ENCODE measurements at places on chromosomes 5 and 9.

DNA sequence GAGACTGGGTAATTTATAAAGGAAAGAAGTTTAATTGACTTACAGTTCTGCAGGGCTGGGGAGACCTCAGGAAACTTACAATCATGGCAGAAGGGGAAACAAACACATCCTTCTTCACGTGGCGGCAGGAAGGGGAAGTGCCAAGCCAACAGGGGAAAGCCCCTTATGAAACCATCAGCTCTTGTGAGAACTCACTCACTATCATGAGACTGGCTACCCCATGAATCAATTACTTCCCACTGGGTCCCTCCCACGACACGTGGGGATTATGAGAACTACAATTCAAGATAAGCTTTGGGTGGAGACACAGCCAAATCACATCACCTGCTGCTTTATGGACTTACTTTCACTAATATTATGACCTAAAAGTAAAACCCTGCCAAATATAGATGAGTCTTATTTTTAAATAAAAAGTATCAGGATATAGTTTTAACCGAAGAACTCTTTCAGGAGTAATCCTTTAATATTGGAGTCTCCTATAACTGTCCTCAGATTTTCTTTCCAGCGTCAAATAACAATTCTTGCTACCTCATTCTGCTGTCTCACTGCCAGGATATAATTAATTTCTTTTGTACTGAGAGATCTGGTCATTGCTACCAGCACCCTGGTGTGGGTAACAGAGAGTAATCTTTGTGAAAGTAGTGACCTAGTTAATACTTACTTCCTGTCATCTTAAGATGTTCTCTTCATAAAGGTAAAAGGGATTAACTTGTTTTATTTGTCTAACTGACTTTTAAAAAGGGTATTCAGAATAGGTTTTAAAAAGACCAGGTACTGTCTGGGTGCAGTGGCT is 68.6 kb downstream of the NLN start:
- DNase-seq = peak; percentile 31

DNA sequence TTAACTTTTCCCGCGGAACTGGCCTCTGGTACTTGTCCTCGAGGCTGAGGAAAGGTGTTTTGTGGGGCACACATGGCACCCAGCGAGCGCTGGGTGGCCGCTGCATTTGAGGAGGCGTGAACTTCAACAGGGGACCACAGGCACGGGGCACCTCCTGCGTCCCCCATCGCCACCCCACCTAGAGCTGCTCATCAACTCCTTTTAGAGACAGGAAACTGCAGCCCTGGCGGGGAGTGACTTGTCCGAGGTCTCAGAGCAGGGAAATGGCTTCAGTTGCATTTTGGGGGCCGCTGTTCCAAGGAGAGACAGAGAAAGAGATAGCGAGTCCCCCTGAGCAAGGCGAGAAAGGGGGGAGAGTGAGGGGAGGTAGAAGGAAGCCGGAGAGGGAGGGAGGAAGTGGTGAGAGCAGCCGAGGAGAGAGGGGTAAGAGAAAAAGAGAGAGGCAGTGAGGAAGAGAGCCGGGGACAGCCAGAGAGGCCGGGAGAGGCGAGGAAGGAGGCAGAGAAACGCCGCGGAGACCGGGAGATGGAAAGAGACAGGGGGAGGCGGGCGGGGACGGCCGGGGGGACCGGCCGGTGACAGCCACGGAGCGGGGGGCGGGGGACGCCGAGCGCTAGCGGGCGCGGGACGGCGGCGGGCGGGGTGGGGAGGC is 12.5 kb upstream of the LHX2 start:
- no peak for DNase-seq

DNA sequence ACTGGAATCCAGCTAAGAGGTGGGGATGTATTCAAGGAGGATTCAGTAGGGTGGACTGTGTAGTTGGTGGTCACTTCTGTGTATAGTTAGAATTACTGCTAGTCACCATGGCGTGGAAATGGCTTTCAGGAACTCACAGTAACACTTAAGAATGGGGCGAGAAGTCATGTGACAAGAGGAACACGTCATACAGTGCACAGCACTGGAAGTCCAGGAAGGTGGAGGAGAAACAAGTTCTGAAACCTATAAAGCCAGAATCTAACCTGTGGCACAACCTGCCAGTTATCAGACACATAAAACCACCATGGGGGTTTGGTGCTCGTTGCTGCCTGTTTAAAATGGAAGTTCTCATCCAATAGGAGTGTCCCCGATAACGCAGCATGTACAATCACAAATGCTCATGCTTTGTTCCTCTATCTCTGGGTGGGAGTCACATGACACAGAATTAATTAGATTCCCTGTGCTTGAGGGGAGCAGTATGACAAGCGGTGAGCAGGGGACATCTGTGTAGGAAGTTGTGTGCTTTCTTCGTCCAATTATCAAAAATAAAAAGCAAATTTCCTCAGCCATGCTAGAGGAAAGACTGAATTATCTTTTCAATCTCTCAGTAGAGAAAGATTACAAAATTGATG is 193.0 kb downstream of the SPOCK1 start:
- DNase-seq = no peak

DNA sequence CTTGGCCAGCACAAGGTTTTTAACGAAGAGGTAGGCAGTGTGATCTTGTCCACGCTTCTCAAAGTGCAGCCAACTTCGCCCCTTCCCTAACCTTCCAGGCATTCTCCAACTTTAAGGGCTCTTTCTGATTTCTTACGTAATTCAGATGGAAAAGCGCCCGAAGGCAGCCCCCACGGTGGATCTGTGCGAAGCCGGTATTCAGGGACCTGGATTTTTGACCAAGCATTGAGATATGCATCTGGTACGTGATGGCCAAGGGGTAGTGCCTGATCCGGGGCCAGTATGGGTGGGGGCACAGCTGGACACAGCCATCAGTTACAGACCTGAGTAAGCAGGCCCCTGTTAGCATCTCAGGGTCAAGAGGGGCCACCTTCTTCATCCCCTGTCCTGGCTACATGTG is 80.0 kb downstream of the AMBP start:
- DNase-seq = no peak

- DNase-seq = no peak
These were observed 39.9 kb downstream of the RHOBTB3 start for GRCh38 chr5:95770830-95771708.

GRCh38 chr5:145902421-145902820 is 29.6 kb upstream of the GRXCR2 start:
- DNase-seq = no peak

DNA sequence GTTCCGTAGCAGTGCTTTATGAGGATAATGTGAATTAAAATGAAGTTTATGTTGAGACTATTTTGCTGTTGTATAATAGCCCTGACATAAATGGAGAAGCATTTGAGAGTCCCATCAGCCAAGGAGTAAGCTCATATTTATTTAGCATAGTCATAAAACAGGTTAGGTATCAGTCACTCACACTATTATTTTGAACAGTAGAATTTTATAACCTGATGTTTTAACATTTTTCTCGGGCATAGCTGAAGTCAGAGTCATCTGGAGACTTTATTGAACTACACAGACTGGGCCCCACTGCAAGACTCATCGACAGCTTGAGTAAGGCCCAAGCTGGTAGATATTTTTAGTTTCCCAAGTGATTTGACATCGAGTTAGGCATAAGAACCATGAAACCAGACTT is 620.3 kb upstream of the WWC1 start:
- DNase-seq = no peak

GRCh38 chr9:86098824-86099700 is at the start of gene GOLM1:
Gene GOLM1 (minus strand): TSS chr9:86099558. CDS start chr9:86079320, 20,238 bp downstream.
- peak; percentile 82 for DNase-seq

- no peak for DNase-seq
These were observed 92.5 kb downstream of the RAB3C start for GRCh38 chr5:58675341-58675740.

DNA sequence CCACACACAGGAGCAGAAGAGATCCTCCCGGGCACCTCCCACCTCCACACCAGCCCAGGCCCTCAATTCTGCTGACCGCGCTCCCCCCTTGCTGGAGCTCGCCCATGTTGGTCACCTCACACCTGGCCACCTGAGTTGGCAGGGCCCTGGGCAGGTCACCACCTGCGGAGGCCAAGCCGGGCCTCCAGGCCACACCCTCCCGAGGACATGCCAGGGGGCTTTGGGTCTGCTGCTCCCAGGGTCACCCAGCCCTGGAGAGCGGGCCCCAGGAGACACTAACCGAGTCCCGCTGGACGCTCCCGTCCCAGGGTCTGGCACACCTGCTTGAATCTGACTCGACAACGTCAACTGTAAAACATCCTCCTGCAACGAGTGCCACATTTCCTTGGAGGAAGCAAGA is 2.1 kb downstream of the SOHLH1 start:
- no peak for DNase-seq

DNA sequence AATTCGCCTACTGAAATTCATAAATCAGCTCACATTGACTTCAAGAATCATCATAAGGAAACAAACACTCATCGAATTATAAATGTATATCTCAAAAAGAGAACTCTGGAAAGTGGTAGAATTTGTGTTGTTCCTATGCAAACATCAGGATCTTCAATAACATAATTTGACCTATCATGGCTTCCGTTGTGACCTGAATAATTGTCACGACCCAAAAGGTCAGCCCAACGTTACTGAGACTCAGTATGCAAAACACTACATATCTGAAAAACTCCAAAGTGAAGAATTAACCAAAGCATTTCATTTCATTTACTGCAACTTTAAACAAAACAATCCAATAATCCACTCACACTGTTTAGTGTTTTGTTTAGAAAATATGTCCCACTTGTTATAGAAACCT is 1.2 kb downstream of the RAPGEF6 start:
- no peak for DNase-seq

GRCh38 chr9:37953775-37954437 is 50.0 kb upstream of the SLC25A51 start:
- peak; percentile 100 for DNase-seq

- no peak for DNase-seq
These were observed 94.2 kb downstream of the ADAMTS19 start for GRCh38 chr5:129554134-129554904.

GRCh38 chr5:2570586-2570985 is 180.9 kb downstream of the IRX2 start:
- no peak for DNase-seq

- DNase-seq = no peak
These were observed 49.5 kb downstream of the NR3C1 start for GRCh38 chr5:143354025-143354424.

- no peak for DNase-seq
These were observed 809.0 kb downstream of the KCTD16 start for GRCh38 chr5:144979516-144980264.

- DNase-seq = no peak
These were observed 7.3 kb upstream of the OR2V1 start for GRCh38 chr5:181138258-181138657.

GRCh38 chr5:18749763-18750162 is 1115.5 kb downstream of the TAF11L14 start:
- no peak for DNase-seq

- DNase-seq = peak; percentile 99
These were observed 50.4 kb upstream of the STXBP1 start for GRCh38 chr9:127561491-127562278.

GRCh38 chr5:125410537-125411070 is 664.2 kb upstream of the ZNF608 start:
- DNase-seq = peak; percentile 97

DNA sequence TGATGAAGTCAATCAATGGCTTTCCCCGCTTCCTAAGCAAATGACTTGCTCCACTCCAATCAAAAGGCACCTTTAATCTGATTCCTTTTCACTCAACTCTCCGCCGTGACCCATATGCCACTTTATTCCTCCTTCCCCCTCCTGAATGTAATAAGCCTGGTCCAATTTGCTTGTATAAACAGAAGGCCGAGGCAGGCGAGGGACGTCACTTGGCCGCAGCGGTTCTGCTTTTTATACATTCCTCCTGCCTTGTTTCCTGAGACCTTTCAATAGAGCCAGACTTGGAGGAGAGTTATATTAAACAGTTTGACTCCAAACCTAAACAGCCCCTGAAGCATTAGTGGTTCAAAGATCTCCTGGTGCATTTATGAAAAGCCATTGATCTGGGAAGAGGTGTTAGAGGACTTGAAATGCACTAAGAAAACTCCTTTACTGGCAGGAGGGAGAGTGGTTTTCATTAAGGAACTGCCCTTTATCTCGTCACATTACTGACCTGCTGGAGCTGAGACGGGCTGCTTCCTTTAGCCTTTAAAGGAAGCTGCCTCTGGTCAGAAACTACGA is 273.4 kb downstream of the SLIT3 start:
- DNase-seq = no peak
